Stimulated activated CD8-positive, alpha-beta memory T cell treated with anti-CD3 and anti-CD28 coated beads, Interleukin-2, amount 100 ng/mL, for 1 hour (primary cell): ENCODE measurements at places on chromosomes 2 and 18.

DNA sequence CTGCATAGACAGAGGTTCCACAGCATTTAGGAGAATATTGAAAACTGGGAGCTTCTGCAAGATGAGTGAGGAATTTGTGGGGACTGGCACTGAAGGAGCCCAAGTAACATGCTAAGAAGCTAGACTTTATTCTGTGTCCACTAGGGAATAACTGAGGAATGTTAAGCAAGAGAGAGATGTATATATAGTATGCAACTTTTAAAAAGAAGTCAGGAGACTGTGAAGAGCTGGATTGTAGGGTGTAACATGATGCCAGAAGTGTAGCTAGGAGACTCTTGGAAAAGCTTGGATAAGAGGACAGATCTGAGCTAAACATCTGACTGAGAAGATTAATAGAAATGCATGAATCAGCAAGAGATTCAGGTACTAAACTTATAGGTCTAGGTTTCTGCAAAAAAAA, 270.6 kb upstream of the MMADHC start:
- no peak for DNase-seq

GRCh38 chr18:5618047-5618688, 74.4 kb upstream of the EPB41L3 start:
- DNase-seq: no peak

GRCh38 chr2:84801811-84802210, 79.1 kb downstream of the TRABD2A start:
- DNase-seq: no peak

- no peak for DNase-seq
These were observed 1.3 kb downstream of the NT5C1B start for GRCh38 chr2:18588049-18588448.

DNA sequence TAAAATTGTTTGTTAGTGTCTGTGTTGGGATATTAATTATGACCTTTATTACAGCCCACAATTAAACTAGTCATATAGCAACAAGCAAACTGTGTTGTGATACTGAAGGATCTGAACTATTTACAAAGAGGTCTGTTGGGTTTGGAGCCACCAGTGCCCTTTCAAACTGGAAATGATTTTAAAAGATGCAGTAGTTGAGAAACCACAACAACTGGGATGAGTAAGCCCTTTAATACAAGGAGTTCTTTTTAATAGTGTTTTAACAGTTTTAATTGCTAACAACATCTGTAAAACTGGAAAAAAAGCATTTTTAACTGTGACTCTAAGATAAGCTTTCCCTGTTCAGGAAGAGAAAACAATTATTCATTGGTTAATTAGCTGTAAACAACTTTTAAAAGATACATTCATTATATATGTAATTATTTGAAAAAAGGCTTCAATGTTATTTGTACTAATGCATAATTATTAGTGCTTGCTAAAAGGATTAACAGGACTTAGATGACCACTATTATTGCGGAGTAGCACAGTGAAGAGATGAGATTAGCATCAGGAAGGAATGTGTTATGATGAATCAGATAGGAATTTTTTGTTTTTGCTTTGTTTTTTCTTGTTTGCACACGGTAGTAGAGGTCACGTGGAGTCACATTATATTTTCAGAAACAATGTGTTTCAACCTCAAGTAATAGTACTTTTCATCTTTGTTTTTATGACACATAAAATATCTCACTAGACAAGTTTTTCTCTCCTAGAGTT, 392.7 kb upstream of the FANCL start:
- DNase-seq: no peak

DNA sequence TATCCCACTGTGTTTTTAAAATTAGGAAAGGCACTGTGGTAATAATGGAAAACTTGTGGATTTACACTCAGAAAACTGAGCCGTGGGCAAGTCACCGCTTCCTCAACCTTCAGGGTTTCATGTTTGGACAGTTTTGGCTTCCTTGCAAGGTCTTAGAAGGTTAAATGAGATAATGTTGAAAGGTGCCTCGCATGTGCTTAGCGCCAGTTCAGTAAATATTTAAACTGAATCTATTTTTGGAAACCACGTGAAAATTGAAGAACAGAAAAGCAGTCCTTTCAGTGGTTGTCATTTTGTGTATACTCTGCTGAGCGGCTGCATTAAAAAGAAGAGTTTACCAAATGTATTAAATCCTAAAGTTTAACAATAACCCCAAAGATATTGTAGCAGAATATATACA, 15.2 kb upstream of the AGAP1 start:
- DNase-seq: no peak
